NB4 (cell line): ENCODE measurements at places on chromosomes 2 and 18.
A peak's percentile ranks its signal among the peaks of the same experiment; 100 is the strongest.

GRCh38 chr2:175576875-175577274, 395.4 kb upstream of the ATP5MC3 start:
- DNase-seq: no peak

DNA sequence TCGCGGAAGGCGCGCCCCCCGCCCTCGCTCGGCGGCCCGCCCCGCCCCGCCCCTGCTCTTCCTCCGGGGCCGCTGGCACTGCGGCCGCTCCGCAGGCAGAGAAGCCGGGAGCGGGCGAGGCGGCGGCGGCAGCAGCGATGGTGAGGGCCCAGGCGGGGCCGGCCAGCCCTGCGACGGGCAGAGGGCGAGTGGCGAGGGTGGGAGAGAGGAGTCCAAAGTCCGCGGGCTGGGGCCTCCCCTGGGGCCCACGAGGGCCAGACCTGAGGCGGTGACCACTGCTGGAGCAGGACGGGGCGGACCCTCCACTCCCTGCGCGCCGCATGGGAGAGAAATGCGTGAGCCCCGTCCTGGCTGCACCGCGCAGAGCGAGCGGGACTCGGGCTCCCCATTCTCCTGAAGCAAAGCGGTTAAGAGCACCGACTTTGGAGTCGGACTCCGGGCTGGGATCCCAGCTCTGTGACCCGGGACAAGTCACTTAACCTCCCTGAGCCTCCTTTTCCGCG, at the start of gene VAMP5:
VAMP5 (plus strand) TSS at position 78 of the 503 bp plus-strand sequence; CDS start at position 138, 60 bp downstream.
- no peak for DNase-seq

- DNase-seq: no peak
These were observed 158.8 kb downstream of the ESCO1 start for GRCh38 chr18:21441670-21442069.

DNA sequence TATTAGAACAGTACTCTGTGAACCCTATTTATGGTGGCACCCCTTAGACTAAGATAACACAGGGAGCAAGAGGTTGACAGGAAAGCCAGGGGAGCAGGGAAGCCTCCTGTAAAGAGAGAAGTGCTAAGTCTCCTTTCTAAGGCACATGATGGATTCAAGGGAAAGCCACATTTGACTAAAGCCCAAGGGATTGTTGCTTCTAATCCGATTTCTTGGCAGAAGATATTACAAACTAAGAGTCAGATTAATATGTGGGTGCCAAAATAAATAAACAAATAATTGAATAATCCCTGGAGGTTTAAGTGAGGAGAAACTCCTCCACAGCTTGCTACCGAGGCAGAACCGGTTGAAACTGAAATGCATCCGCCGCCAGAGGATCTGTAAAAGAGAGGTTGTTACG, 333.2 kb downstream of the SOX11 start:
- DNase-seq: no peak

DNA sequence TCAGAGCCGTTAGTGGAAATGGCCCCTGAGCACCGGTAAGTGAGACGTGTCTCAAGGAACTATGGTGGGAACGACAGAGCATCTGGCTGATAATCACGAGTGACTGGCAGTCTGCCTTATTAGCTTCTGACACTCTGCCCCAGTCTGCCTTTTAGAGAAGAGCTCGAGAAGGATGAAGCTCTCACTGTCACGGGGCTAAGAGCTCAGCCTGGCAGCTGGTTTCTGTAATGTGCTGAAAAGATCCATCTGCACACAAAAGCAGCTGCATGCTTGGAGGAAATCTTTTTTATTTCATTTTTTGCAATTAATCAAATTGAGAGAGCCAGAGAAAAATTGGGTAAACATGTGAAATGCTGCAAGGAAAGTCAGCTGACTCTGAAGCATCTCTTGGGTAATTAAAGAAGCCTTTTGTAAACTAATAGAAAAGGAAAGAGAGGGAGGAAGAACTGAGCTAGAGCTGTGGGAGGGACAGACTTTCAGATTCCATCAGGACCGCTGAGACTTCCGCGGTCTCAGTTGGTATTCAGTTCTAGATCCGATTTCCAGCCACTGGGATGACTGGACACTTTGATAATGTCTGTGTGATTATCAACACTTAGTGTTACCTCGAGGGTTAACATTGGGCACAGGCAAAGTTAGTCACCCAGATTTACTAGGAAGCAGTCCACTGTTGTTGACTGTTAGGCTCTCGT, 24.4 kb downstream of the MBP start:
- peak; percentile 35 for DNase-seq

- DNase-seq: no peak
These were observed 7.0 kb upstream of the MBP start for GRCh38 chr18:77139619-77140018.

DNA sequence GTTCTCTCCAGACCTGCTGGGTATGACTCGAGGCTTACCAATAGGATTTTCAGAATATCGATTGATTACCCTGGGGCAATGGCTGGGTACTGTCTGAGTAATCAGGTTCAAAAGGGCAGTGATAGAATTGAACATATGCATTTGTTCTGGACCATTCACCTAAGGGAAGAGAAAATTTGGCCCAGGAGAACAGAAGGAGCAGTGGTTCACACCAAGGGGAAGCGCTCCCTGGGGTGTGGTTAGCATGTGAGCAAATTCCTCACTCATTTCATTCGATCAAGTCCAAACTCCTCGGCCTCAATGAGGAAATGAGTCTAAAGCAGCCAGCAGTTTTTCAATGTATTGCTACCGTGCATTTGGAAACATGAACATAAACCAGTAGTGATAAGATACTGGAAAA, 55.6 kb downstream of the CYP26B1 start:
- DNase-seq: no peak
